ENCODE measurements at places on chromosomes 2 and 18.
A peak's percentile ranks its signal among the peaks of the same experiment; 100 is the strongest.

- peaks cover 2% of the 10 kb centered on the region for H3K36me3 ChIP-seq
- H3K27ac ChIP-seq, result peak overlapping the region; percentile 97
- peak overlapping the region; percentile 95 for H3K4me3 ChIP-seq
- H3K27me3 ChIP-seq, result no peaks in the 10 kb centered on the region
- H3K4me1 ChIP-seq, result peaks cover 68% of the 10 kb centered on the region
Measured at GRCh38 chr2:98769784-98770183, 38.9 kb upstream of the MGAT4A start.

DNA sequence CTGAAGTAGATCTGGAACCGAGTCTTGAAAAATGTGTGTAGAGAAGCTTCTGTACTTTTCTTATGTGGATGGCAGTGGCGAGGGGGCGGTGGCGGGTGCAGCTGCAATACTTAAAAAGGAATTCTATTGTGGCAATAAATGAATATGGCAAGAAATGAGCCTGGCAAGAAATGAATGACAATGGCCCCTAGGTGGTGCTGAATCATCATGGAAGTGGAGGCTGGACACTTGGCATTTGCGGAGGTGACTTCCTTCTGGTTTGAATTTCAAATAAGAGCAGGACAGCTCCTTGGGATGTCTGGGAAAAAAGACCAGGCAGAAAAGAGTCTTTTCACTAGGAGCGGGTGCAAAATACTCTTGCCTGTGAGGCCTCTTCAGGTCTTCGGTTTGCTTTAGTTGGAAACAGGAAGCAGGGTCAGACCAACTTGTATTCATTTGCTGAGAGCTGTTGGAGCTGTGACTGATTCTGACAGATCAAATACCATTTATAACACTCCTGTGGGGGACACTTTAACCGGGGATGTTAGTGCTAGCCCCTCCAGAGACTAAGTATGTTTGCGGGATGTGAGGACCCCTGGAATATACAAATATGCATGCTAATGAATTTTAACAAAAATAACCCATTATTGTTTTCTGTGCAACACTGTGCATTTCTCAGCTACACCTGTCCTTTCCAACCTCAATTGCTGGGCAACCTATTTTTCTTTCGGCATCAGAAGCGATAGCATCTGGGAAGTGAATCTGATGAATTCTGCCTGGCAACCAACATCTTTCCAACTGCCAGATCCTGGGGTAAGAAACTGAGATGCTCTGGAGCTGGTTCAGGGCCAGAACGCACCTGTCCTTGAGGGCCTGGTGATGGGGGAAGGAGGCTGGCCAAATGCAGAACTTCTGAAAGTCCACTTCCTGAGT, 35.4 kb downstream of the FASTKD2 start:
- peaks cover 11% of the 10 kb centered on the region for H3K4me1 ChIP-seq
- no peaks in the 10 kb centered on the region for H3K36me3 ChIP-seq
- peak overlapping the region; percentile 62 for H3K4me3 ChIP-seq
- DNase-seq, result no peak

DNA sequence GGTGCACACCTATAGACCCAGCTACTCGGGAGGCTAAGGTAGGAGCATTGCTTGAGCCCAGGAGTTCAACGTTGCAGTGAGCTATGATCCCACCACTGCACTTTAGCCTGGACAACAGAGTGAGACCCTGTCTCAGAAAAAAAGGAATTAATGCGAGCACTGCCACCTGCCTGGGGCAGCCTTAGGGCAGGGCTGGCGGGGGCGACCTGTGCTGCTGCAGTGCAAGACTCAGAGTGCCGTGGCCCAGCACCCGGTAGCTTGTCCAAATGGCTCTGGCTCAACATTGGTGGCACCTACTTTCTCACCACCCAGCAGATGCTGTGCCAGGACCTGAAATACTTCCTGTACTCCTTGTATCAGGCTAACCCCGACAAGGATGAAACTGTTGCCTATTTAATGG, 30.2 kb downstream of the STK25 start:
- peaks cover 2% of the 10 kb centered on the region for H3K36me3 ChIP-seq
- DNase-seq, result no peak
- no peak overlapping the region for H3K4me3 ChIP-seq

- peaks cover 2% of the 10 kb centered on the region for H3K4me1 ChIP-seq
- H3K27me3 ChIP-seq, result no peaks in the 10 kb centered on the region
- no peak for DNase-seq
- peaks cover 2% of the 10 kb centered on the region for H3K36me3 ChIP-seq
Measured at GRCh38 chr2:174217869-174218268, 30.5 kb downstream of the OLA1 start.

DNA sequence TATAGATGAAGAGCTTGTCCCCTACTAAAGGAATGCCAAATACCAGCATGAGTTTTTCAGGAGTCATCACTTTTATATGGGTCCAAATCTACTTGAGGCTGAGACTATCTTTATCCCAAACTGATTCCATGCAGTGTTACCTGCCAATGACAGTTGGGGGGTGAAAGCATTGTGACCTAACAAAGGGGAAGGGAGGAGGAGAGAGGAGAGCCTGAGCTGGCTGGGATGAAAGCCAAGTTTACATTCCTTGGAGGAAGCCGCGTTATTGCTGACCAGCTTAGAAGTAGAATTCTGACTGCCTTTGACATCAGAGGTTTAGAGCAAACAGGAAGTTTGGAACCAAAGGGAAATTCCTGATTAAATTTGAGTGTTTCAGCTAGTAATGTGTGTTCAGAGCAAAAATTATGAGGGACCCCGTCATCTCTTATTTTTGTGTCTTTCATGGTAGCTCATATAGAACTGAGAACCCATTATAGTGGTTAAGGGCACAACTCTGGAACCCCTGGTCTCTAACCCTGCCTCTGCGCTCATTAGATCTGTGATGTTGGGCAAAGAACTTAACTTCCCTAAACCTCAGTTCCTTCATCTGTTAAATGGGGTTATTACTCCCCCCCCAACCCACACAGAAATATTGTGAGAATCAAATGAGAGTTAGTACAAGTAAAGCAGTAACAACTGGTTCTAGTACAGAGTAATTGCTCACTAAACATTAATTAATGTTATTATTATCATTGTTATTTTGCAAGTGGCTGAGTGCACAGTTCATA, 199.3 kb upstream of the EPAS1 start:
- peaks cover 2% of the 10 kb centered on the region for H3K36me3 ChIP-seq
- H3K27ac ChIP-seq, result no peak overlapping the region
- DNase-seq, result no peak
- no peak overlapping the region for H3K4me3 ChIP-seq
- no peaks in the 10 kb centered on the region for H3K27me3 ChIP-seq
- no peaks in the 10 kb centered on the region for H3K4me1 ChIP-seq

- peak overlapping the region; percentile 99 for H3K27ac ChIP-seq
- H3K27me3 ChIP-seq, result no peaks in the 10 kb centered on the region
- H3K36me3 ChIP-seq, result no peaks in the 10 kb centered on the region
- no peak for DNase-seq
- H3K4me3 ChIP-seq, result peak overlapping the region; percentile 84
Measured at GRCh38 chr2:43131890-43132682, 94.3 kb downstream of the ZFP36L2 start.

GRCh38 chr2:33013684-33014110, 66.9 kb downstream of the LTBP1 start:
- H3K27me3 ChIP-seq, result peaks cover 20% of the 10 kb centered on the region
- H3K4me1 ChIP-seq, result no peaks in the 10 kb centered on the region
- no peaks in the 10 kb centered on the region for H3K36me3 ChIP-seq
- DNase-seq, result no peak

DNA sequence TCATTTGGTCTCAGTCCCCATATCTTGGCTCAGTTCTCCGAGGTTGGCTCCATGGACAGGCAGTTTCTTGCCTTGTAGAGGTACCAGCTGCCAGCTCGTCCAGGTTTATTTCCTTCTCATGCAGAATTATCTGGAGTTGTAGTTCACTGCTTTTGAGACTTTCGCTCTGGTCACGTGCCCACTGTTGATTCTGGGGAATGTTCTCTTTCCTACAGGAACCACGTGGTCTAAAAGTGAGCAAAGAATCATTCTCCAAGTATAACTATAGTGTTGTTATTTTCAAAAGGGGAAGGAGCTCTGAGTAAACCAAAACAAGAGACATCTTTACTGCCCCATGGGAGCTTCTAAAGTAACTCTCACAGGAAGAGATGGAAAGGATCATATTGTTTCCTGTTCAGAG, 41.2 kb upstream of the RAB27B start:
- H3K27me3 ChIP-seq, result peaks cover 6% of the 10 kb centered on the region
- no peak for DNase-seq
- no peak overlapping the region for H3K4me3 ChIP-seq
- H3K4me1 ChIP-seq, result no peaks in the 10 kb centered on the region

- H3K4me3 ChIP-seq, result no peak overlapping the region
- H3K27me3 ChIP-seq, result no peaks in the 10 kb centered on the region
- DNase-seq, result no peak
- peaks cover 5% of the 10 kb centered on the region for H3K4me1 ChIP-seq
- H3K36me3 ChIP-seq, result peaks cover 14% of the 10 kb centered on the region
- no peak overlapping the region for H3K27ac ChIP-seq
Measured at GRCh38 chr2:232793271-232793670, 16.9 kb upstream of the KCNJ13 start.

Measured in T-helper 17 cell (primary cell).